Activated CD4-positive, alpha-beta T cell treated with anti-CD3 and anti-CD28 coated beads, Interleukin-2, amount 10 ng/mL, durations not matched to agents 7 days and 5 days (primary cell): ENCODE measurements at places on chromosomes 6 and 20.

GRCh38 chr6:23692184-23692583 lies 433.8 kb upstream of the NRSN1 start:
- DNase-seq = no peak

GRCh38 chr6:146871611-146872425 lies 273.0 kb downstream of the ADGB start:
- no peak for DNase-seq

- DNase-seq = no peak
These were observed 105.0 kb upstream of the LAMP5 start for GRCh38 chr20:9409352-9409751.

DNA sequence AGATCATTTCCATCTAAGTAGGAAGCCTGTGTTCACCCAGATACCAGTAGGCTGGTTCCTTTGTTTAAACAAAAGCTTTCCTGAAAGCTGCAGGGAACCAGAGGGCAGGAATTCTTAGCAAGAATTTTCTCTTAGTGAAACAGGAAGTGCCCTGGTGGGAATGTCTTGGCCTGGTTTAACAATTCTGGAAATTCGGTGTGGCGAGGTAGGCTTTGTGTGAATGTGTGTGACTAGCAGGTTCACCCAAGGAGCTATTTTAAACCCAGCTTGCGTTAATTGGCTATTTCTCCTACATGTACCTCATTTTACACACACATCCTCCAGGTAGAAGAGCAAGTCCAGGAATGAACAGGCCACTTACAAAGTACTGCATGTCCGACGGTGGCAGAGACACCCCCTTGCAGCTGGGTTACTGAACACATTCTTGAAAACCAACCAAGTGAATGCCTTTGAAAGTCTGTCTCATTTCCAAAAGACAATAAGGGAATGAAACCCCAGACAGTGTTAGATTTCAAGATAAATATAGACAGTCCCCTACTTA lies 64.6 kb downstream of the GFOD1 start:
- DNase-seq = no peak

GRCh38 chr6:156438350-156438923 lies 338.7 kb upstream of the ARID1B start:
- DNase-seq = no peak

DNA sequence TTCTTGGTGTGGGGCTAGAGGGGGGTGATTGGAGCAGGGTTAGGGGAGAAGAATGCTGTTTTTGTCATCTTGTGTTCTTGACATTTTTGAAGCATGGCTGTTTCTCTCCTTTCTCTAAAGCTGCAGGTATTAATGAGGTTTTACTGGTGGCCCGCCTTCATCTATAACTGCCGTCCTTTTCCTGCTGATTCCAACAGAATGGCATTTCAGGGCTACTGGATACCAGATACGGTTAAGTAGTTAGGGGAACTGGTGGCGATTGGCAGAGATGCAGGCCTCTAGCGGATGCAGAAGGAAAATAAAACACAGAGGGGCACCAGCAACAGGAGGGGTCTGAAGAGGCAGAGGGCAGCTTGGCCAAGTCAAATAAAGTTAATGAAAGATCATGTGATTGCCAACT lies 89.7 kb upstream of the EEF1E1 start:
- no peak for DNase-seq

DNA sequence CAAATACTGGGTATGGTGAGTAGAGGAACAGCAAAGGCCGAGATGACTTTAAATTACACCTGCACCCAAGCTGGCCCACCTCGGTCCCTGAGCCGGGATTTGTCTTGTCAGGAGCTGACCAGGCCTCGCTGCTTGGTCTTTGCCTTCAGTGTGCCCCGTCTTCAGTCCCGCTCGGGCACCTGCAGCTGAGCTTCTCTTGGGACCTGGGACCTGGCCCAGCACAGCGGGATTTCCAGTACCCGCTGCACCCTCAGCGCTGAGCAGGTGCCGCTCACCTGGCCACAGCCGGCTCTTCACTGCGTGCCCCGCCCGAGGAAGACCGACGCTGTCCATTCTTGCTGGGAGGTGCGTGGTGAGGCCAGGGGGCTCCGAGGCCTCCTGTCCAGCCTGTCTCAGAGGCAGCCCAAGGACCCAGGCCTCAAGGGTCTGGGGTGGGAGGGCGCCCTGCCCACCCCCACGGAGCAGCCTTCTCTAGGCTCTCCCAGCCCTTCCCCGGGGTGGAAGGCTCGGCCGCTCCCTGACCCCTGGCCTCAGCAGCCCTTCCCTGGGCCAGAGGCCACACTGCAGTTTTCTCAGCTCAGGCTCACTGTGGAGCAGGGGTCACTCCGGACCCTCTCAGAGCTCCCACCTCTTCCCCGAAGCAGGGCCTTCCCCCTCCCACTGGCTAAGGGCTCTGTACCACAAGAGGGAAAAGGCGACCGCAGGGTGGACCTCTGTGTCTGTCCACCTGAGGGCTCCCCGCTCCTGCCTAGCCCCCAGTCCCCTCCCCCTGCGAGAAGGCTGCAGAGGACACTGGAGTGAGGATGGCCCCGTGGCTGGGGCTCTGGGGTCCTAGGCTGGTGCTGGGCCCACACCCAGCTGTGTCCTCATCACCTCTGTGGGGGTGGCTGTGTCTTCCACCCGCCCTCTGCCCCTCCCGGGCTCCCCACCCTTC lies 119.3 kb downstream of the RNASET2 start:
- no peak for DNase-seq

DNA sequence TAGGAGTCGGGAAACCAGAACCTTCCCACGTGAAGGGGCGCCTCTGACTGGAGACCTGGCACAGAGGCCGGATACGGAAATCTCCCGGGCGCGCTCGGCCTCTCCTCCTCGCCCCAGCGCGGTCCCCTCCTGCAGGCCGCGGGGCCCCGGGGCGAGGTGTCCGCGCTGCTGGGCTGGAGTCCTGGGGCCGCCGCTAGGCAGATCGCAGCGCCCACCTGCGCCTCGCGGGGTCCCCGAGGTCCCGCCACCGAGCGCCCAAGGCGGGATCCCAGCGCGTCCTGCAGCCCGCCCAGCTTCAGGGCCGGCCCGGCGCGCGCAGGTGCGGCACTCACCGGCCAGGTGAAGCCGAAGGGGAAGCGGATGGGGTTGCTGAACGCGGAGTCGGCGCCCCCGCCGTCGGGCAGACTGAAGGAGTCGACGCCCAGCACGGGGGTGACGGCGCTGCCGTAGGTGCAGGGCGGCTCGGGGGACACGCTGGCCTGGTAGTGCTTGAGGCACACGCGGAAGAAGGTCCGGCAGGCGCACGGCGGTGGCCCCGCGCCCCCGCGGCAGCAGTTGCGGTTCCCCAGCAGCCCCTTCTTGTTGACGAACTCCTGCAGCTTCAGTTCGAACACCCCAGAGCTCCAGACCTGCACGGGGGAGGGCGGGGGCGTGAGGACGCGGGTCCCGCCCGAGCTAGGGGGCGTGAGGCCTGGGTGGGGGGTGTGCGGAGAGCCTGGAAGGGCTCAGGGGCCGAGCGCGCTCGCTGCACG lies 1.5 kb downstream of the DLL1 start:
- DNase-seq = no peak

- no peak for DNase-seq
These were observed 1162.2 kb upstream of the GJE1 start for GRCh38 chr6:140970485-140970884.

DNA sequence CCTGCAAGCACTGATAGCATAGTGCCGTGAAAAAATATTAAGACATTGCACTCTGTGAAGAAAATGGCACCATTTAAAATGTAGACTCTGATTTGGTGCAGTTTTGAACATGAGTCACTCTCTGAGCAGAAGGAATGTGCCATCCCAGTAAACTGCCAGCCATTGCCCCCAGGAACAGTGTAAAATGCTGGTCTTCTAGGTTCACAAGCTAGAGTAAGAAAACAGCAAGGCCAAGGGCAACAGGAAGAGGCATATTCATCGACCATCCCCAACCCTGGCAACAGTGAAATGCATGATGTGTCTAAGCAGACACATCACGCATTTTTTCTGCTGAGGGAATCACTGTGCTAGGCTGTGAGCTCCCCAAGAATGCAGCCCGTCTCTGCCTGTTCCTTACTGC lies 163.2 kb upstream of the RIN2 start:
- DNase-seq = no peak

DNA sequence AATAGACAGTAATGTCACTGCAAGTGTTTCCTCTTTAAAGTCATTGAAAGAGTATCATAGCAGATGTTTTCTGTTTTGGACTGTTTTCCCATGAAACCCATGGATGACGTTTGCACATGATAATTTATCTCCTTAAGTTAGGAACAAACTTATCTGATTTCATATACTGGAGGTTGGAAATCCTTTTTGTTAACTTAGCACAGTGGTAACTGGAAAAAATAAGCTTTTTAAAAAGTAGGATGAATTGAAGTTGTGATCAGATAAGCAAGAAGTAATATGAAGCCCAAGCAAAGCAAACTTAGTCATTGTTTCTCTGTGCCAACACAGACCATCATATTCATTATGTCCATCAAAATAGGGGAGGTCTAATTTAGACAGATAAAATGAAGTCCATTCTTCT lies 61.6 kb downstream of the PLCB4 start:
- no peak for DNase-seq

- no peak for DNase-seq
These were observed 112.5 kb downstream of the SCML4 start for GRCh38 chr6:107711412-107712236.

GRCh38 chr20:12399110-12399836 lies 481.6 kb downstream of the BTBD3 start:
- DNase-seq = no peak

DNA sequence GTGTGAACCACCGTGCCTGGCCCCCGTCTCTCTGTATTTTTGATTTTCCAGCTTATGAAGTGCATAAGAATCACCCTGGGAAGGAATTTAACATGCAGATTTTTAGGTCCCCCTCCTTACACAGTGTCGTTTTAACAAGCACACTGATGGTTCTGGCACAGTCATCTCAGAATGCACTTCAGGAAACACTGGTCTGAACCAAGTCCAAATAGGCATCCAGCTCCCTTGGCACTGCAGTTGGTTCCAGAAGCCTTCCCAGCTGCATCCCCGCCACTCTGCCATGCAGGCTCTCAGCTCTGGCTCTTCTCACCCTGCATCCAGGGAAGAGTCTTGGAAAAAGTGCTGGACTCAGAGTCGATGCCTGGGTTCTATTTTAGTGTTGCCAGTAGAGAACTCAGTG lies 20.1 kb downstream of the RIPOR2 start:
- DNase-seq = no peak

DNA sequence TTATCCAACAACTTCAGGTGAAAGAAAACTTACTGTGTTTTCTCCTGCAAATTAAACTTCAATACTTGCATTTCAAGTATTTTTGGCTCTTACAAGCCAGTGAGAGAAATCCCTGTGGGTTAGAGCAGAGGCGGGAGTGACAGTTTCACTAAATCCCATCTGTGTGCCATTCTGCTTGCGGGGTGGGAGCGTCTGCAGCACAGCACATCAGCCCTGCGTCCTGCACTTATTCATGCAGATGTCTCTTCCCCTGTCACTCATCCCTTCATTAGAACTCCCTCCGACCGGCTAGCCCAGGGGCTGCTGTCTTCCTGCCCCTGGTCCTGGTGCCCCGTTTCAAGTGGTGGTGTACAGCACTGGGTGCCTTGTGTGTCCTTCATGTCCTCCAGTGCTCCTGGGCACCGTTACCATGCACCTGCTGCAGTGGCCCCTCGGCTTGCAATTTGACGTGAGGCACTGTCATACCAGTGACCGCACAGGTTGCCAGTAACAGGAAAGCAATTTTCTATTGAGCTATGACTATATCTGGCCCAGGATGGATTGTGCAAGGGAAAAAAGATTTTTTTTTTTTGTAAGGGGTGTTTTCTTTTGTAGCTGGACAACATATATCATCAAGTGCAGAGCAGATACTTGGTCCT lies 59.4 kb downstream of the INSM1 start:
- no peak for DNase-seq

DNA sequence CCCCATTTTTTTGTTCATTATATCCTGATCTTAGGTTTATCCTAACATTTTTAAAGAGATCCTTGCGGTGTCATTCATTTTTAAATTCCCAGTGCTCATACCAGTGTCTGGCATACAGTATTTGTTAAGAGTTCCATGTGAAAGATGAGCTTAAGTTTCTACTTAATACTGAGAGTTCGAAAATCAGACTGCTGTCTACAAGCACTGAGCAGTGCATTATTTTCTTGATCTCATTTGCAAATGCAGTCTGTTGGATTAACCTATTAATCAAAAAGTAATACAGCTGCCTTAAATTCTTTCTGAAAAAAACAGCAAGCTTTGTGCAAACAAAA lies 663 bp downstream of the COQ3 start:
- no peak for DNase-seq

DNA sequence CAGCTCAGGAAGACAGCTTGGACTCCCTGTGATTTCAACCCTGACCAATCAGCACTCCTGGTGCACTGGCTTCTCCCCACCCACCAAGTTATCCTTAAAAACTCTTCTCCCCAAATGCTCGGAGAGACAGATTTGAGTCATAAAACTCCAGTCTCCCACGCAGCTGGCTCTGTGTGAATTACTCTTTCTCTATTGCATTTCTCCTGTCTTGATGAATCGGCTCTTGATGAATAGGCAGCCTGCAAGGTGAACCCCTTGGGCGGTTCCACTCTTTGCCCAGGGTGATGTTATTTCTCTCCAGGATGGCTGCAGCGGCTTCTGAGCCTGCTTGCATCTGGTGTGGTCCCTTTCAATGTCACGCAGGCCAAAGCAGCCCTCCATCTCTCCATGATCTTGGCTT lies 12.4 kb downstream of the SLC52A3 start:
- no peak for DNase-seq

GRCh38 chr6:15911753-15912504 lies 217.0 kb upstream of the MYLIP start:
- DNase-seq = no peak

- DNase-seq = no peak
These were observed 307.4 kb downstream of the TRDN start for GRCh38 chr6:123329337-123329736.

GRCh38 chr6:3881711-3882421 lies 32.7 kb downstream of the FAM50B start:
- DNase-seq = no peak

GRCh38 chr20:45087814-45088213 lies 13.1 kb downstream of the KCNS1 start:
- DNase-seq = no peak

- DNase-seq = no peak
These were observed 9.4 kb downstream of the SNX5 start for GRCh38 chr20:17959257-17959627.

DNA sequence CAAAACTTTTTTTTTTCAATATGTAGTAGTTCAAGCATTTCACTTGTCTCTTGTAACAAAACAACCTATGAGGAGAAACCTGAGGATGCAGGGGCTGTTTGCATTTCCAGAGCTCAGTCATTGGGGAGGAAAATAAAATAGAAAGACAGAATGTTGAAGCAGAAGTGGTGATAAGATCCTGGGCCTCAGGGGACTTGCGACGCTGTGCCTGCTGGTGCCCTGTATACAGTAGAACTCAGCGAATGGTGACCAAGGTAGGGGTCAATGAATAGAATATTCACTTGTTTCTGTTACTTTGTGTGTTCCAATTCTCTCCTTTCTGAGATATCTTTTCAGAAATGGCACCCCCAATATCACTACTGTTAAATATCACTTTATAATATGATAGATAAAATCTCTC lies 271.6 kb downstream of the FARS2 start:
- no peak for DNase-seq

- DNase-seq = no peak
These were observed 70.0 kb downstream of the CD109 start for GRCh38 chr6:73766040-73766439.

- no peak for DNase-seq
These were observed 29.8 kb upstream of the MCHR2 start for GRCh38 chr6:100023798-100024197.
